Activated T-helper 1 cell treated with anti-CD3 and anti-CD28 coated beads, Interleukin-2, amount 50 U/mL, for 16 hours (primary cell): ENCODE measurements at places on chromosomes 1 and 21.
A peak's percentile ranks its signal among the peaks of the same experiment; 100 is the strongest.

DNA sequence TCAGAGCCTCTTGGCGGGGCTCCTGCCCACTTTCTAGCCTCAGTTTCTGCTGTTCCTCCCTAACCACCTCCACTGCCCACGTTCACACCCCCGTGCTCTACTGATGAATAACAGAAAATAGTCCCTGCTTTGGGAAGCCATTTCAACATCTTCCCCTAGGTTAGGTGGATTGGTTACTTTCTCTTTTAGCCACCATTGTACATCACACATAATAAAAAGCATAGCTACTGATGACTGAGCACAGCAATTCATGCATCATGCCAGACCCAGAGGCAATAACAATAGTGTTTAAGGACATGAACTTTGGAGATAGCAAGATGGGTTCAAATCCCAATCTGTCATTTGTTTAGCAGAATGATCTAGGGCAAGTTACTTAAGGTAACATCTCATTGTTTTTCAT lies 74.6 kb downstream of the COLGALT2 start:
- DNase-seq: no peak

GRCh38 chr1:56915960-56916359 lies 49.9 kb downstream of the C8B start:
- no peak for DNase-seq

- no peak for DNase-seq
These were observed 212.7 kb downstream of the PTBP2 start for GRCh38 chr1:96934282-96934681.

DNA sequence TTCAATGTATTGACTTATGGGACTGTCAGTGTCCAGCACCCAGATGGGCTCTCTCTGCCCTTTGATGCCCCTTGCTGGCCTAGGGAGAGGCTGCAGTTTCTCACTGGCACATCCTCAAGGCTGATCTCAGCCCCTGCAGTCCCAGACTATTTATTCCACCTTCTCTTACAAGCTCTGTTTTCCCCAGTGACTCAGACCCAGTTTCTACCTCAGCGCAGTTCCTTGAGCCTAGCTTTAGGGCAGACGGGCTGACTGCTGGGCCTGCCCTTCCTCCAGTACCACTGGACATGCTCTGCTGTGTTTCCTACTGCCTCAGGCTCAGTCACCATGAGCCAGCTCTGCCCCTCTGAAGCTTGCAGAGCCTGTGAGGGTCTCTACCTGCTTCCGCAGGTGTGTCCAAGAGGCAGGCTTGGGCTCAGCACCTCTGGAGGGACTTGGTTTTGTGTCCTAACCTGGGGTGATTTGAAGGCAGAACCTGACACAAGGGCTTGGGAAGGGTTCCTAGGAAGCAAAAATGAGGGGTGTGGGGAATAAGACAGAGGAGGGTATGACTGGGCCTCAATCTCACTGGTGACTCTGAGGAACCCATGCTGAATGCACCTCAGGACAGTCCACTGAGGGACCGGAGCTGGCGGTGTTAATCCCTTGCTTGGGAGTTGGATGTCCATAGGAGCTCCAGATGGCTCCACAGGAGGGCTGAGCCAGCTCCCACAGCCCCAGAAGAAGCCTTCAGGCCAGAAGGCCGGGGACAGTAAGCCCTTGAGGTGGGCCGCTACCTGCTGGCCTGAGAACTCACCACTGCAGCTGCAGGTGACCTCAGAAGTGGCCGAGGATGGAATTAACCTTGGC lies 689.9 kb downstream of the MATN1 start:
- DNase-seq: no peak

- DNase-seq: no peak
These were observed 16.2 kb upstream of the SLC2A1 start for GRCh38 chr1:42974767-42975437.

GRCh38 chr1:190663962-190664361 lies 186.3 kb upstream of the BRINP3 start:
- no peak for DNase-seq

- DNase-seq: no peak
These were observed 31.7 kb upstream of the COG2 start for GRCh38 chr1:230610589-230610988.

GRCh38 chr1:21129407-21129806 lies 47.3 kb downstream of the EIF4G3 start:
- DNase-seq: no peak

DNA sequence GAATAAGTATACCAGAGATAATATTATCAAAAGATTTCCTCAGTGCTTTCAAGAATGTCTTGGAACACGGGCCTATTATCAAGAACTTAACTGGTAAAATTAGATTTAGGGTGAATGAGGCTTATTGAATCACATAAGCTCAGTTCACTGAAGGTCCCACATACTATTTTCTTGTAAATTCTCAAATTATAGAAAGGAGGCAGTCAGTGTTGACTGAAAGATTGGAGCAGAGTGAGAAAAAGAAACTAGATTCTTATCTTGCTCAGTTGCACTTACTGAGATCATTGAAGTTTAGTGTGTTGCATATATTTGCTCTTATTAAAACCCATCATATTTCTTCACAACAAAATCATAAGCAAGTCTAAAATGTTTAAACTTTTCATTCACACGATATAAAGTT lies 3.9 kb upstream of the RGS1 start:
- no peak for DNase-seq

DNA sequence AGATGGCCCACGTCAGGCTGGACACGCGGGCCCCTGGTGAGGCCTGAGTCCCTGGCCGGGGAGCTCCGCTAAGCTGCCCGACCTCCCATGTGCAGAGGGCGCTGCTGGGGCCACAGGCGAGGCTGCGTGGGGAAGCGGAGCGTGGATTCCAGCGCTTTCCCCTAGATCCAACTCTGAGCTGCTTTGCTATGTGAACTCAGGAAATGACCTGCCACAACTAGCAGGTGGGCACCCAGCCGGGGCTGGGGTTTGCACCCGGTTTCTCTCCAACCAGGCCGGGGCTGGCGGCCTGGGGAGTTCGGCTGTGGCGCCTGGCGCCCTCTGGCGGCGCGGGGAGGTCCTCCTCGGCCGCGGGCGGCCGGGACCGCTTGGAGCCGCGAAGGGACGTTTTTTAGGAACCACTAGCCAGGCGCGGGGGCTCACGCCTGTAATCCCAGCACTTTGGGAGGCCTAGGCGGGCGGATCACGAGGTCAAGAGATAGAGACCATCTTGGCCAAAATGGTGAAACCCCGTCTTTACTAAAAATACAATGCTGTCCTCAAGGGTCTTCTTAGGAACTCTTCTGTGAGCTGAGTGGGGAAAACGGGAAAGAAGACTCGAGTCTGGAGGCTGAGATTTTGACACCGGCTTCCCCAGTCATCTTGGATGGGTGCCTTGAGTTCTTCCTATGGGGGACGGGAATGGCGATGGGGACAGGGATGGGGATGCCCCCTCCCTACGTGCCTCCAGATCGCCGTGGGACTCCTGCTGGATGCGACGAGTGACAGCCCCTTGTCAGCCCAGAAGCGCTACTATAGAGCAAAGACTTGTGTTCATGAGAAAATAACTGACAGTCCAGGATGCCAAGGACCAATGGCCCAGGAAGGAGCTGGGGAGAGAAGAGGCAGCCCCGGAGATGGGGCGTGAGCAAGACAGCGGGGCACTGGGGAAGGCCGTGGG lies 12.6 kb downstream of the PYCR2 start:
- peak; percentile 56 for DNase-seq

GRCh38 chr21:32351428-32351827 lies 41.4 kb downstream of the URB1 start:
- no peak for DNase-seq

- DNase-seq: no peak
These were observed 38.7 kb upstream of the KCNH1 start for GRCh38 chr1:211172657-211173056.

- no peak for DNase-seq
These were observed 23.2 kb downstream of the PLCH2 start for GRCh38 chr1:2499260-2499659.

GRCh38 chr1:186213225-186213607 lies 161.8 kb downstream of the TPR start:
- DNase-seq: no peak

DNA sequence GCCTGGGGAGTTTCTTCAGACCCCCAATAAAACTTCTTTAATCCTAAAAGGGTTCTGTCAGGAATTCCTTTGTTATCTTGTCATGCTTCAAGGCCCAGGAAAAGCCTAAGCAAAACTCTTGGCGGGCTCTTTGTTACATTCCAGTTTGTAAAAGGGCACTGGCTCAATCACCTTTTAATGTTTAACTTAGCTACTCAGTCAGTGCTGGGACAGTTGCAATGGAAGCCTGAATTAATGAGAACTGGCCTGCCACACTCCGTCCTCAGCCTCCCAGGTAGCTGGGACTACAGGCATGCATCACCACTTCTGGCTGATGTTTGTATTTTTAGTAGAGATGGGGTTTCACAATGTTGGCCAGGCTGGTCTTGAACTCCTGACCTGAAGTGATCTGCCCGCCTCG lies 21.3 kb upstream of the ASB17 start:
- DNase-seq: no peak

GRCh38 chr1:13583595-13583965 lies at the start of gene PDPN:
Gene PDPN, plus strand, starts transcription at chr1:13583832. Its CDS starts 202 bp downstream, at chr1:13584034.
- DNase-seq: no peak

GRCh38 chr1:230696218-230696617 lies 17.7 kb downstream of the AGT start:
- no peak for DNase-seq

GRCh38 chr1:14499312-14500040 lies 99.0 kb upstream of the KAZN start:
- DNase-seq: no peak

- no peak for DNase-seq
These were observed 171.7 kb downstream of the NFIA start for GRCh38 chr1:61253912-61254633.

DNA sequence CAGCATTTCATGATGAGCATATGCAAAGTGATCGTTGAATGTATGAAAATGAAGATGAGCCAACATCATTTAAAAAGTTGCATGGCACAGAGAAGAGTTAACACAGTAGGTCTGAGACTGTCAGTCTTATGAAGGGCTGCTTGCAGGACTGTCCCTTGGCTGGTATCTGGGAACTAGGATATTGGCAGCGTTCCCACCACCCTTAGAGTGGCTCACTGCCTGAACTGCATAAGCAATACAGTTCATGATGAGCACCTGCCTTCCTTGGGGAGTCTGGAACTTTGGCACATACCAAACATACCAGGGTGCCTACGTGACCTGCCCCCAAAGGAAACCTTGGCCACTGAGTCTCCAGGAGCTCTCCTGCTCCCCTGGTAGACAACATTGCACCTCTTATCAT lies 161.8 kb downstream of the DSCAM start:
- DNase-seq: no peak

GRCh38 chr1:46520063-46520911 lies 30.7 kb downstream of the DMBX1 start:
- DNase-seq: no peak

GRCh38 chr1:29105822-29106221 lies 17.9 kb downstream of the TMEM200B start:
- no peak for DNase-seq

GRCh38 chr21:17537299-17537698 lies 24.5 kb downstream of the CXADR start:
- DNase-seq: no peak

- no peak for DNase-seq
These were observed 134.8 kb upstream of the DPT start for GRCh38 chr1:168863772-168864171.

DNA sequence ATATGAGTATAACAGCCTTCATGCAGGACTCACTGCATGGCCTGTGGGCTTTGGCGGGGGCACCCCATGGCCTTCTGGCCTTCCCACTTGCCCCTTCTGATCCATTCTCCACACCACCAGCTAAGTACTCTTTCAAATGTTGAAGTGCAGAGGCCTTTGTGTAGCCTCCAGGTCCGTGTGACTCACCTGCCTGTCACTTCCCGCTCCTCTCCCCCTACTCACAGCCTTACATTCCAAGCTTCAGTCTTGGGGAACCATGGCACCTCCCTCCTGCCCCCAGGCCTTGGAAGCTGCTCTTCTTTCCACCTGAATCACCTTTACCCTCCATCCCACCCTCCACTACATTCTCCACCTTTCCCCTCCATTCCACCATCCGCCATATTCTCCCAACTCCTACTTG lies 69.6 kb downstream of the PGM1 start:
- no peak for DNase-seq

DNA sequence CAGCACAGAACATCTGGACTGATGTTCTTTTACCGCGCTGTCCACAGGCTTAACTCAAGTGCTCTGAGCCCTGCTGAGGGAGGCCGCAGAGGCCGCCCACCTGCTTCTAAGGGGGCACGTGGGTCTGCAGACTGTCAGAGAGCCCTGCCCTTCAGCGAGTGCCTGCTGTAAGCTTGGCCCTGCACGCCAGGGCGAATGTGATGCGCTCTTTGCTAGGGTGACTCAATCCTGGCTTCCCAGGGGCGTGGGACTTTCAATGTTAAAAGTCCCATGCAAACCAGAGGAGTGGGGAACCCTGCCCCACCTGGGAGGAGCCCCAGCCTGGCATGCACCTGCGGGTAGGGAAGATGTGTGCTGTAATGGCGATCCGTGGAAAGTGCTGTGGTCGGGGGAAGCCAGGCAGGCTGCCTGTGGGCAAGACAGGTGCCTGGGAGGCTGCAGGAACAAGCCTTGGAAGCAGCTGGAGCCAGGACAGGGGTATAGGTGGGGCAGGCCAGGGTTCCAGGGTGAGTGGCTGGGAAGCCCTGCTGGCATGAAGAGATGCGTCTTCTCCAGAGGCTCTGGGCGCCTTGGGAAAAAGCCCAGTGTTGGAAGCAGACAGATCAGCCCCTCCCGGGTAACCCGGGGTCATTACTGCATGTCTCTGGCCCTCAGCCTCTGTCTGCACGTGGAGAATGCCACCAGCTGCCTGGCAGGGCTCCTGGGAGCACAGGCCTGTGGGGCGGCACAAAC lies 594 bp upstream of the PANK4 start:
- peak; percentile 42 for DNase-seq

DNA sequence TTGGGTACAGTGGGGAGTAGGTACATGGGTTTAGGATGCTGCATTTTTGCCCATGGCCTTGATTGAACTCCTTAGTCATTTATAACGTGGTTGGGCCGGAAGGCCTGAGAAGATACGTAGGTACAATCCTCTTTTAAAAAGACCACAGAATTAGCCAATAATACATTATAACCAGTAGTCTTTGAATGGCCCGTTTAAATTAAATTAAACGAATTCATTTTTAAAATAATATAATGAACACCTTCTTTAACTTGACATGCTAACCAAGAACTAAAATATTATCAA lies 20.1 kb upstream of the ADAR start:
- no peak for DNase-seq

DNA sequence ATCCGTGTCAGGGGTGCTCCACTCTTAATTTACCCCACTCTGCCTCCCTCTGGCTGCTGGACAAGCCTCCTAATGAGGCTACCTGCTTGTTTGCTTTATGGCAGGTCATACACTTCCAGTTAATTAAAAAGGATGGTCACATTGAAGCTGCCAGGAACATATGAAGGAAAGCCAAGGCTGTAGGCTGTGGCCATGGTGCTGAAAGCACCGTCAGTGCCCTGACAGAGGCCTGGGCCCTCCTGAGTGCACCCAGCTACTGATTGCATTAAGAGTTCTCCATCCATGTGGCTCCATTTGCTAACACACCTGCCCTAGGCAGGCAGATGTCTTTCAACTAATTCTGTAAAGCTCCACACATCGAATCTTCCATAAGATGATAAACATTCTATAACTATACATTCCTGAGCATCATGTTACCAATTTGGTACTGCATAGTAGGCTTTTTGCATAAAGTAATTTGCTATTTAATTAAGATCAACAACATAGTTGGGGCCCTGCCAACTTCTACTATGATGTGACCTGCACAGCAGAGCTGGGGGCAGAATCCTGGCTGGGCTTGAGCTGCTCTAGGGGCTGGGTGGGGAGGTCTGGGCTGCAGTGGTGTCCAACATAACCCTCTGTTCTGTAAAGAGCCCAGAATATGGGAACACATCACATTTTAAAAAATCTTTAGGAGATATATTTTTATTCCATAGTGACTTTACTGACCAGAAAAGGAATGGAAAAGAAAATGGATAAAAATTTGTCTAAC lies 224.8 kb downstream of the SIPA1L2 start:
- DNase-seq: no peak
